ENCODE measurements at places on chromosomes 12 and 14. TPM values are rescaled to one million over a fixed set of nuclear protein-coding genes. Genes with fewer than 3 reads are reported as not detected.

Gene AQP2
- not detected for total RNA-seq

Gene AHNAK2
- total RNA-seq, result 188 TPM

Gene TROAP
- total RNA-seq, result 88.1 TPM

Gene FGD4
- total RNA-seq, result 20.6 TPM

Gene DTX1
- total RNA-seq, result 0.36 TPM

Gene C12orf50
- not detected for total RNA-seq

Gene RDH5
- 2.3 TPM for total RNA-seq

Gene KRT8
- total RNA-seq, result 4,552 TPM

Gene PPM1H
- 6.2 TPM for total RNA-seq

Gene SOAT2
- total RNA-seq, result 0.30 TPM

Gene CLEC2D
- total RNA-seq, result 0.48 TPM

Gene RBM19
- total RNA-seq, result 19.3 TPM

Gene MIP
- total RNA-seq, result not detected

All from A549 treated with AZD2906 at 1 μM for 4 hours (cell line).